Stimulated activated CD8-positive, alpha-beta memory T cell treated with anti-CD3 and anti-CD28 coated beads, Interleukin-4, amount 100 ng/mL, for 1 hour (primary cell): ENCODE measurements at places on chromosomes 3 and 15.

DNA sequence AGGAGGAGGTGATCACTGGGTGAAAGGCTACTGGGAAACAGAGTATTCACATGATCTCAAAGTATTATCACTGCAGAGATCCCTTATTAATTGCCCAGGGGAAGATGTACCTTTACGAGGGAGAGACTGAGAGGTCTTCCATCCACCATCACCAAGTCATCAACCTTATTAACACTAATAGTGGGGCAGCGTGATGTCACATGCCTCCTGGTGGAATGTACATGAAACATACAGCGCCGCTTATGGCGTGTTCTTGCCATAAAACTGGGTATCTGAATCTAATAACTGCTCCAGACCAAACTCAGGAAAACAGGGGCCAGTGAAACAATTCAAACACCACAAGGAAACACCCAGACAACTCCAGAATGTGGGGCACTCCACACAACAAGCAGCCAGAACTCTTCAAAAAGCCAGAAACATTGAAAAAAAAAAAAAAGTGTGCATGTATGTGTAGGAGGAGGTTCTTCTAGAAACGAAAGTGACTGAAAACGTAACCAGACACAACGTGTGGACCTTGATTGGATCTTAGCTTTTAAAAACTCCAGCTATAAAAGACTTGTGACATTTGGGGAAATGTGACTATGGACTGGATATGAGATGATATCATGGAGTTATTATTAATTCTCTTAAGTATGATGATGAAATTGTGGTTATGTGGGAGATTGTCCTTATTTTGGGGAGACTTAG lies 4.6 kb downstream of the STIMATE start:
- DNase-seq: no peak

- DNase-seq: no peak
Observed at GRCh38 chr3:96813134-96813819, 1.1 kb upstream of the EPHA6 start.

GRCh38 chr15:28986108-28986507 lies 100.3 kb downstream of the APBA2 start:
- DNase-seq: no peak

GRCh38 chr3:45168451-45168850 lies 22.3 kb upstream of the CDCP1 start:
- DNase-seq: no peak

DNA sequence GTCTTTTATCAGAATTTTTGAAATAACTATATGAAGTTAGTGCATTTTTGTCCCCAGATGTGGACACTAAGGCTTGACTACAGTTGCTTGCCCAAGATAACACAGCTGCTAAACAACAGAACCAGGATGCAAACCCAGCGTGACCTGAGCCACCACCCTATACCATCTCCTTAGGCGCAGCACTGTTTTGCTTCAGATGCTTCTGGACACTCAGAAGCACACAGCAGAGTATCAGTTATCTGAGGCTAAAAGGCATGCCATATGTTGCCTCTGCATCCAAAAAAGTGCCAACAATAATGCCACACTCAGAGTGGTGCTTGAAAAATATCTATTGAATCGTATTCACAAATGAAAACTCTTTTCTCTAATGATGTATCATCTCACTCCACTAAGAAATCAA lies 24.5 kb downstream of the KCNMB2 start:
- DNase-seq: no peak

- DNase-seq: no peak
Observed at GRCh38 chr3:70982284-70982683, 601.2 kb downstream of the FOXP1 start.

- no peak for DNase-seq
Observed at GRCh38 chr15:40630313-40630712, 36.3 kb downstream of the KNL1 start.

GRCh38 chr15:94524565-94524964 lies 293.2 kb downstream of the MCTP2 start:
- no peak for DNase-seq

DNA sequence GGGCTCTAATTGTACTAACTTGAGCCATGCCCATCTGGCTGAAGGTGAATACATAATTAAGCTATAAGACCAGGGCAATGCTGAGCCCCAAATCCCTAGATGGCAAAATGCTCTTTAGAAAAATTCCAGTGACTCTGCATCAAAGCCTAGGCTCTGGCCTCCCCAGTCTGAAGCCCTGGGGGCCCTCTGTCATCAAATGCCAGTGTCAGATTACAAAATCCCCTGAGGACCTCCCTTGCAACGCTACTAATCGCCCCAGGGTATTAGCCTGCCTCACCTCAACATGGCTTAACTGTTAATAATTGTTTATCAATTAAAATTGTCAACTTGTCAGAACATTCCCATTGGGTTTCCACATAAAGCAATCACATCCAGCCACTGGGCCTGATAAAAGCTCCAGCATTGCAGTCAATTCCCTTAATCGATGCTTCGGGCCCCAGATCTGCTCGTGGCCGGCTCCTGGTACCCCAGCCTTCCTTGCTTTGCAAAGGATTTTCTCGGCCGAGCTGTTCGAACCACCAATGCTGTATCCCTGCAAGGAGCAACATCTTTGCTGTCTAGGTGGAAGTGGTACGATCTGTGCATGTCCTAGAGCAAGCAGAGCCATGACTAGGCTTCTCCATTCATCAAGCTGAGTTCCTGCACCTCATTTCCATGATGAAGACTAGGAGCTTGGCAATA lies 151.7 kb downstream of the MEGF11 start:
- no peak for DNase-seq

DNA sequence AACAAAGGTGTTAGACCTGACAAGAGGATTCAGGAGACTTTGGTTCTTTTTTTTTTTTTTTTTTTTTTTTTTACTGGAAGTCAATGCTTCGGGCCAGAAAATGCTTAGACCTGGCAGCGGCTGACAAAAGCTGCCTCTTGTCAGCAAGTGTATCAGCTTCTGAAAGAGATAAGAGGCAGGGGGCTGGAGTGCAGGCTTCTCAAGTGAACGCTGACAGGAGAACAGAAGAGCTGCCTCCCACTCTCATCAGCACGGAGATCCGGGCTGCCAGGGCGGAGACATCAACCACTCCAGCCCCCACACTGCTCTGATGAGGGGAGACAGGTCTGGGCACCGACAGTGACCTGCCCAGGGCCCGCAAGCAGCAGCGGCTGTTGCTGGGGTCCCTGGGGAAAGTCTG lies 9.4 kb upstream of the SCN5A start:
- no peak for DNase-seq

- no peak for DNase-seq
Observed at GRCh38 chr3:54342676-54343075, 220.3 kb downstream of the CACNA2D3 start.

DNA sequence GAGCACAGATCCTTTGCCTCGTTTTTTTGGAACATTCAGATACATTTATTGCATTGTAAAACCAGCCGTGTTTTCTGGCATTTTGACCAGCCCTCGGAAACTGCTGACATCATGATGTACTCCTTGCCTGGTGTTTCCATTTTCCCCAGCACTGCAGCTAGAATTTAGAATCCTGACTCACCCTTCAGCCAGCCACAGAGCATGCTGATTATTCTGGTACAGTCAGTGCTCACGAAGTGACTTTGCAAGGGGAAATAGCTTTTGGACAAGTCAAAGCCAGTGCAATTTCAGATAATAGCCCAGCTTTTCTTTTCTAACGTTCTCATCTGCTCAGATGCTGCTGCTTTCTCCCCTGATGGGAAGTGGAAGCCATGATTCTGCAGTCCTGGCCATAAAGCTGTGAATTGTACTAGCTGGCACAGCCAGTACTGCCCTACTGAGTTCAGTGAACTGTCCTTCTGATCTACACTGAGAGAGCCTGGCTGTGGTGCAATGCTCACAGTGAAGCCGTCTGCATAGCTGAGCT lies 12.1 kb upstream of the CNBP start:
- DNase-seq: no peak

DNA sequence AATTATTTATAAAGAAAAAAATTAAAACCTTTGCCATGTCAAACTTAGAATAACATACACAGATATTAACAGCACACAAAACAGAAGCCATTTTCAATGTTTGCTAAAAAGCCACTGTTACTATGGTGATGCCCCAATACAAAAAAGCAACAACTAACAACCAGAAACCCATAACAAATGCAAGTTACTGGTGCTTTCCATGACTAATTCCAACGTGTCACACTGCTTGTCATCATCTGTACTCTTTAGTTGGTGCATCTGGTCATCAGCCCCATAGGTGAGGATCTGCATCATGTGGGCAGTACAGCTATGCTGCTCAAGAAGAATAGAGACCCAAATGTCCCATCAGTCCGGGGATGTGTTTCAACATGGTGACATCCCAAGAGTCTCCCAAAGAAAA lies 52.8 kb downstream of the ATP8B4 start:
- no peak for DNase-seq

- DNase-seq: no peak
Observed at GRCh38 chr3:125245521-125245920, 33.0 kb upstream of the SLC12A8 start.

DNA sequence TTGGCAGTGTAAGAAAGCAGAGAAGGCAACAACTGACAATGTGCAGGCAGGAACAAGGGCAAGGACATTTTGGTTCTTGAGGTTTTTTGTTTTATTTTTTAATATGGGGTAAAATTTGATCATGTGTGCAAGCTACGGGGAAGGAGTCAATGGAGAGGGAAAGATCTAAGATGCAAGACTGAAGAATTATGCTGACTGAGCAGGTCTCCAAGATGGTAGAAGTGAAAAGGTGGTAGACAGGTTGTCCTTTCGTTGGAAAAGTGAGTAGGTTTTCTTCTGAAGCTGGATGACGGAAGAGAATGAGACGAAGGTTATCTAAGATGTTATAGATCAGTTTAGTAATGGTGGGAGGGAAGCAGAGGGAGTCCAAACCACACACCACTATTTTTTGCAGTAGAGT lies 4.2 kb downstream of the CD47 start:
- DNase-seq: no peak

GRCh38 chr3:188772886-188773285 lies 398.9 kb upstream of the TPRG1 start:
- no peak for DNase-seq

DNA sequence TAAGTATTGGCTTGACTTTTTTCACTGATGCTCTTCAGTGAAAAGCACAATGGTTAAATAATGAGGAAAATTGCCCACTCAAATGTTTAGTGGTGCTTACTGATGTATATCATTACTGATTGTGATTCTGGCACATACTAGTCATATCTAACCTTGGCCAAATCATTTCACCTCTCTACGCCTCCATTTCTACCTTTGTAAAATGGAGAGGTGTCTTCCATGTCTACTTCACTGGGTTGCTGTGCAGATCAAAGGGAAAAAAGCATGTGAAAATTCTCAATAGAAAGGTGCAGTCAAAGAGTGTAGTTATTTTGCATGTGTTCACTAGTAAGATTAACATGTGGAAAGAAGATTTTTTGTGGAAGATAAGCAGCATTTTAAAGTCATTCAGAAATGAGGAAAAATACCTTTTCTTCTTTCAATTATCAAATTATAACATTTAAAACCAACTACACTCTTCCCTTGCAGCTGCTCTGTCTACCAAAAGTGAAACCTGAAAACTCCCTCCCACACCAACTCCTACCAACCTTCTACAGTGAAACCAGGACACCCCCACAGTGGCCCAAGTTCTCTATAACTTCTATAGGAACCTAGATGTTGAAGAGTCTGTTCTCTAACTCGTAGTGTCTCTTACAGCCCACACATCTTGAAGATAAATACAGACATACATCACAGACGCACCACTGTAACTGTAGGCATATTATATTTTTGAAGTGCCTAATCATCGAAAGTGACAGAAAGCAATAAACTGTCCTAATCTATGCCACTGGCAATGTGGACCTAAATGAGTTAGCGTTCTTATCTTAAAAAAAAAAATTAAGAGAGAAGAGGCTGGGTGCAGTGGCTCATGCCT lies 1.4 kb downstream of the CD200R1 start:
- DNase-seq: no peak

- DNase-seq: no peak
Observed at GRCh38 chr3:44509393-44509921, 32.0 kb upstream of the ZNF445 start.

GRCh38 chr3:192444096-192444790 lies 283.1 kb downstream of the FGF12 start:
- no peak for DNase-seq

DNA sequence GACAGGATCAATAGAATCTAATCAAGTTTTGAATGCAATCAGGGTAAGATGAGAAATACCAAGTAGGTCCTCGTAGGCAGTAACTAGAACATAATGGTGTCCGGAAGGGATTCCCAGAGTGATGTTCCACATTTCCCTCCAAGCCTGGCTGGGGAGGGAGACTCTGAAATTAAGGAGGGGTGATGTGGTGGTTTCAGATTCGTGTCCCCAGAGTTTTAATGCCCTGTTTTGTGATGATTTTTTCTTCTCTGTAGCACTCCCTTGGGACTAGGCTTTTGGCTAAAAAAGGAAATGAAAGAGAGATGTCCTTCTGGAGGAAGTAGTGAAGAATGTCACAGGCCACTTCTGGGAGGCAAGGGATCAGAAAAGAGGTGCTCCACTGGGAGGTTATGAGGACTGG lies 108.3 kb upstream of the CACNA2D3 start:
- no peak for DNase-seq

DNA sequence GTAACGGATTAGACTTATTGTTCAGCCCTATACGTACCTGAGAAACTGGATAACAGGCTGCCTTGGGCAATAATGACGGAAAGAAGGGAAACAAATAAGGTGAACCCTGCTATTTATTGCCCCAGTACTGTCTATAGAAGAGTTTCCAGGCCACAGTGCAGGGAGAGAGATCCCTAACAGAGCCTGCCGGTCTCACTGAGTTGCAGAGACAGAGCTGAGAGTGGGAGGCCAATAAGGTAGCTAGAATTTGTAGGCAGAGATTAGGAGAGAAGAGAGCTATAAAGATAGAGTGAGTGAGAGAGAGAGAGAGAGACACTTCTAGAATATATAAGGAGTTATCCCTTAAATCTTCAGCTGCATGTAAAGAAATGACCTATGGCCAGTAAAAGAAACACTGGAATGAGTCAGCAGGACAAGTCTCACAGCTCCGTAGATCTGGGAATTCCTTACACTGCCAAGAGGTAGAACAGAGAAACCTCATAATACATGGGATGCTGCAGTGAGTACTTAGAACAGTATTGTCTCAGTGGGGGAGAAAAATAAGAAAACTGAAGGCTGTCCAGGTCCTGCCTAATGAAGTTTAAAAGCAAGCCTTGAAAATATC lies 51.8 kb downstream of the ST3GAL6 start:
- no peak for DNase-seq

DNA sequence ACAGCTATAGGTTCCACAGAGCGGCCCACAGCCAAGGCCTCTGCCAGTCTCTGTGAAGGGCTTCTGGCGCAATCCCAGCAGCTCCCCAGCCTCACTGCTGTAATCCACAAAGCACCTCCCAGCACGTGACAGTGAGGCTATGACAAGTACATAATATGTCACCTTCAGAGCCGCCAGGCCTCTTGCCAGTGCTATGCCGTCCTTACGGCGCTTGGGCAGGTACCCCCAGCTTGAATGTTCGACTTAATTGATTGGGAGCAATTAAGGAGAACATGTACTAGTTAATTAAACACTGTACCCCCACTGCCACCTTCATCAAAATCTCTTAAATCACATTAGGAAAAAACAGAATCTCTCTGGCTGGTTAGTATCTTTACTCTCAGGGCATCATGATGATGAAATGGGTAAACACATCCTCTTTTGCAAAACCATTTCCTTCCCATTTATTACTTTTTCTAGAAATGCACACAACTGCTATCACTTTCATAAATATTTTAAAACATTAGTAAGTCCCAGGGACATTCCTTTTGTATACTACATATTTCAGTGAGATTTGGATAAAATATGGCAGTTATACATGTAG lies 169.9 kb downstream of the XXYLT1 start:
- no peak for DNase-seq
